ENCODE measurements at places on chromosomes 7 and 10.

DNA sequence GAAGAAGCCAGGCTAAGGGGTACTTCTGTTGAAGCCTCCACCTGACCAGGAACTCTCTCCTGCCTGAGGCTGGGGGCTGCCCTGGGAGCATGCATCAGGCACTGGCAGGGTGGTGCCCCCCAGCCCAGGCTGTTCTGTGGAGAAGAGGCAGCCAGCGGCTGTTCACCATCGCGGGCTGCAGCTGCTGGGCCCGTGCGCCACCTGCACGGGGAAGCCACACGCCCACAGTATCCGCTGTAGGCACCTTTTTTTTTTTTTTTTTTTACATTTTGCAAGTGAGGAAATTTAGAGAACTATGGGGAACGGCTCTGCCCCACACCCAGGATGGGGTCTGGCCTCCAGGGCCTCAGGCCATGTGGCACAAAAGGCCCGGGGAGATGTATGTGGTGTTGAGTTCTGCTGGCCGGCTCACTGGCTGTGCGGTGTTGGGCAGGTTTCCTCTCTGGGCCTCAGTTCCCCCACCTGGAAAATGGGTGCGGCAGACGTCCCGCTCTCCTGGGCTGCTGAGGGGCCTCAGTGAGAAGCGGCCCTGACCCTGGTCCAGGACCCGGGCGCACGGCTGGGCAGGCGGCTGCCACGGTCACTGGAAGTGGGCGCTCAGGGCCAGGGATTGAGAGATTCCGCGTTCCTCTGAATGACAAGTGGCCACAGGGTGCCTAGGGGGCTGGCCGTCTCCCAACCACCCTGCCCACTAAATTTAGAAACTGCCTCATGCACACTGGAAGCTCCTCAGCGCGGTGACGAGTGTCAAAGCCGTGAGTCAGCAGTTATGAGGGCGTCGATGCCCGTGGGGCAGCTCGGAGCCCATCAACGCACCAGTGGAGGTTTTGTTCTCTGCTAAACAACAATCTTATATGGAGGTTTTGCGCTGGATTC is 8.8 kb upstream of the INTS1 start:
- no peak for DNase-seq

DNA sequence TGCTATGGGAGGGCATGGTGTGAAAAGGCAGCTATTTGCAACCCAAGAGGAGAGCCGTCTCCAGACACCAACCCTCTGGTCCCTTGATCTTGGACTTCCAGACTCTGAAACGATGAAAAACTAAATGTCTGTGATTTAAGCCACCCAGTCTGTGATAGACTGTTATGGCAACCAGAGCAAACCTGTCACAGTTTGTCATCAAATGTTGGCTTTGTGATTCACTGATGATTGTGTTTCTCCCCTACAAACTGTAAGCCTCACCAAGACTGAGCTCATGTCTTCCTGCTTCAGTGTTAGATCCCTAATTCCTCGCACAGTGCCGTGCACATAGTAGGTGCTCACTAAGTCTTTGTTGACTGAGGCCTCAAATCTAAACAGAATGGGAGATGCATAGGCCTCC is 224.6 kb upstream of the PITRM1 start:
- no peak for DNase-seq

DNA sequence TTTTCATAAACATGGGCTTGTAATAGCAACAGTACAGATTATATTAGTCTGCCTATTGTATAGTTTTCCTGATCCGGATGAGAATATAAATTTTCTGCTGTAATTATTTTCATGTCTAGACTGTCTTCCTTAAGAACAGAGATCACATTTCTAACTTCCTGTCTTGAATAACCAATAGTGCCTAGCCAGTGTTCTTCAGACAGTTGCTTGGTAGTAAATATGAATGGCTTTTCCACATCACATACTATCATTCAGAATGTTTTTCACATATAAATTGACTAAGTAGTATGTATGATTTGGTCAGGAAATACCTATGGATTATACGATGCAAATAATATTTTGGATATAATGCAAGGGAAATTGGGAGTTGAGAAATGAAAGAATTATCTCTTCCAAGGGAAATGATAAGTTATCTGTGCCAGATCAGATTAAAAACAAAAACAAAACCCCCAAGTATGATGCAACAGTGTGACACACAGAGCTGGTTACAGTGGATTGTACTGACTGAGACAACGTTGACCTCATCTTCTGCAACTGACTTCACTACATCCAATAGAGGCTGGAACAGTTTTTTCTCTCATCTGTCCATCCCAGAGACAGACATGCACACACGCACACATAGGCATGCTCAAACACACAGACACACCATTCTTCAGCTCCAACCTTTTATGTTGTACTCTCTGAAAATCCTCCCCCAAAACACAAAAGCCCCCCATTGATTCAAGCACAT is 16.4 kb downstream of the ITGA8 start:
- no peak for DNase-seq

DNA sequence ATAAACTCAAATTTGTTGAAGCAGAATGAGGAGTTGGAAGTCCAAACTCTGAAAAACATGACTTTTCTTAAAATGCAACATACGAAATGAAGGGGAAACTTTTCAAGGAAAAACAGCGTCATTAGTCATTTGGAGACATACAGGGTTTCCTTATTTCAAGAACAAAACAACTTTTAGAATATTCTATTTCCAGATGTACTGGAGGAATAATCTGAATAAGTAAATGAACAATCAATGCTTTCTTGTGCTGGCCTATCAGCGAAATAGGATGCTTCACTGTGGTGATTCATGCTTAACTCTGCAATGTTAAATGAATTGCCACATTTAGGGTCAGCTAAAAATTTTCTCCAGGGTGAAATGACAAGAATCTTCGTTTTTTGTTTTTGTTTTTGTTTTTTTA is 114.3 kb downstream of the SEMA3C start:
- DNase-seq, result no peak

GRCh38 chr10:127790066-127790624 is 53.2 kb downstream of the FOXI2 start:
- no peak for DNase-seq

- no peak for DNase-seq
Observed at GRCh38 chr10:127526161-127526560, 22.9 kb upstream of the NPS start.

- no peak for DNase-seq
Observed at GRCh38 chr7:90817846-90818245, 221.7 kb downstream of the CDK14 start.

- no peak for DNase-seq
Observed at GRCh38 chr10:7523656-7524055, 112.8 kb upstream of the SFMBT2 start.

DNA sequence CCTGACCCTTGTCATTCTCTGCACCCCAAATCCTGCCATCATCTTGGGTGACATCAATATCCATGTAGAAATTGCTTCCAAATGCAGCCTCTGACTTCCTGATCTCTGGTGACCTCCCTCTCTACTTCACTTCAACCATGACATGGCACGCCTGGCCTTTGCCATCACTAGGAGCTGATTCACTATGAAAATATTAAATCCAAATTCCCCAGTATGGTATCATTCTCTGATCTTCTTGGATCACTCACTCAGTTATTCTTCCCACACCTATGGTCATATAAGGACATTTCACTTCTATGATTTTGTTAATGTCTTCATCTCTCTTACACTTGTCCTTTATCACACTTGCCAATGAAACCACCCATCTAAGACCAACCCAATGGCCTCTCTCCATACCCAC is 73.7 kb upstream of the ODAD2 start:
- DNase-seq, result no peak

GRCh38 chr10:121823993-121824463 is 103.8 kb downstream of the ATE1 start:
- no peak for DNase-seq

- DNase-seq, result no peak
Observed at GRCh38 chr10:112532189-112532588, 85.2 kb downstream of the VTI1A start.

GRCh38 chr7:151456782-151457181 is 16.8 kb upstream of the CRYGN start:
- no peak for DNase-seq

Measured in NCI-H2029 treated with DMSO at 0.1 percent for 48 hours (cell line).